Stimulated activated CD4-positive, alpha-beta T cell treated with anti-CD3 and anti-CD28 coated beads, TNF-alpha, amount 100 ng/mL, for 1 hour (primary cell): ENCODE measurements at places on chromosomes 3 and 15.

- no peak for DNase-seq
These were observed 273.2 kb upstream of the GADL1 start for GRCh38 chr3:31167666-31168065.

DNA sequence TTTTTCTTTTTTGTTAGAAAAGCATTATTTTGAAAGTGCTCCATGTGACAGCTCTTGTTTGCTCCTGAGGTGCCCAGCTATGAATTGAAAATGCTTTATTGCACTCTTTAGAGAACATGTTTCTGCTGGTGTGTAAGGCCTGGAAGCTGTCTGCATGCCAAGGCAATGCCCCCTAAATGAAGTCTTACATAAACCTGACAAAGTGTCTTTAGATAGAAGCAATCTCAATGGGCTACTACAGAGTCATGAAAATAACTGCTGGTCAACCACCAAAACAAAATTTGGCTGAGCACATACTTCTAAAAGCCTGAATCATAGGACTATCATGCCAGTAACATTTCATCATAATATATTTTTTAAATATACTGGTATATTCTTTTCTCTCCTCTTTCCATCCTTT, 178.7 kb downstream of the THRB start:
- DNase-seq: no peak

DNA sequence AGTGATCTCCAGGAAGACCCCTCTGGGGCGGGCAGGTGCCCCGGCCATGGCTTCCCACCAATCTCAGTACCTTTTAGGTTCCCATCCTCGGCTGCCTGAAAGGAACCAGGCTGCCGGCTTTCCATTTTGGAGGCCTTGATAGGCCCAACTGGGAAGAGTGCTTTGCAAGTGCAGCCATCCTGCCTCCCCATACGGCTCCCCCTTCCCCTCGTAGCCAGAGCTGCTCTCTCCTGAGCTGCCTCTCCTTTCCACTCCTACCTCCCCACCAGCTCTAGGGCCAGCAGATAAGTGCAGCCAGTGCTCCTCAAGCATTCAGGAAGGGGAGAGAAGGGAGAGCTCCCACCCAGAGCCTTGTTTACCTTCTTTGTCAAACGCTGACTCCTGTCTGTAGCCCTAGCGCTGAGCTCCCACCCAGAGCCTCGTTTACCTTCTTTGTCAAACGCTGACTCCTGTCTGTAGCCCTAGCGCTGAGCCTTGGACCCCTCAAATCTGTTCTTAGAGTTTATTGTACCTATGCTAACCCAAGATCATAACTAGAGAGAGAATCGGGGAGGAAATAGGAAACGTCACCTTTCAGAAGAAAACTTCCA, 133.0 kb downstream of the LRRK1 start:
- no peak for DNase-seq

GRCh38 chr3:107297597-107297996, 79.6 kb upstream of the CCDC54 start:
- no peak for DNase-seq

DNA sequence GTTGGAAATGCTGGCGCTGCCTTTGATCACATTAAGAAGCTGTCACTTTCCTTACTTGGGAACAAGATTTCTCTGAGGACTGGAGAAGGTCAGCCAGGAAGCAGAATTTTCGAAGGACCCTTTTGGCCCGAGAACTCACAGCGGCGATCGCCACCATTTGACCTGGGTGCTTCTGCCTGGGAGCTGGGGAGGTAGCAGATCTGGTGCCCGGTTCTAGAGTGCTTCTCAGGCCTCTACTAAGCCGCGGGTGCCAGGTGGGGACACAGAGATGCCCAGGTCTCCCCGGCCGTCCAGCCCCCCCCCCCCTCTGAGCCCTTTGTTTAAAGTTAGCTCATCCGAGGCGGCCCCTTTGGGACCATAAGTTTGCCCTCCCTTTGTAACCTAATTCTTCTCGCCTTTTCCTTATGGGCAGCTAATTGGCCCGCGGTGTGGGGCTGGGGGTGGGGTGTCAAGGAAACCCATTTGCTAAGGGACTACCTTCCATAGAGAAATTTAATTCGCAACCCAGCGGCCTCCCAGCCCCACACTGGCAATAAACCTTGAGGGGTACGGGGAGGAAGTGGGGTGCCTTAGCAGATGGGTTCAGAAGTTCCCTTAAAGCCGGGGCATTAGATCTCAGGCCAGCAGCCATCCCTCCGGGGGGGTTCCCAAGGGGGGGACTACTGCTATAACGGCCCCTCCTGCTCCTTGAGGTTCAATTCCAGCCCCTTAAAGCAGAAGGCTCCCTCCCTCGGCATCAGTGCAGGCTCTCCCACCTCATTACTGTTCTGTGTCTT, 1.9 kb downstream of the GATA2 start:
- no peak for DNase-seq

GRCh38 chr15:86837294-86838061, 757.8 kb downstream of the AGBL1 start:
- DNase-seq: no peak

DNA sequence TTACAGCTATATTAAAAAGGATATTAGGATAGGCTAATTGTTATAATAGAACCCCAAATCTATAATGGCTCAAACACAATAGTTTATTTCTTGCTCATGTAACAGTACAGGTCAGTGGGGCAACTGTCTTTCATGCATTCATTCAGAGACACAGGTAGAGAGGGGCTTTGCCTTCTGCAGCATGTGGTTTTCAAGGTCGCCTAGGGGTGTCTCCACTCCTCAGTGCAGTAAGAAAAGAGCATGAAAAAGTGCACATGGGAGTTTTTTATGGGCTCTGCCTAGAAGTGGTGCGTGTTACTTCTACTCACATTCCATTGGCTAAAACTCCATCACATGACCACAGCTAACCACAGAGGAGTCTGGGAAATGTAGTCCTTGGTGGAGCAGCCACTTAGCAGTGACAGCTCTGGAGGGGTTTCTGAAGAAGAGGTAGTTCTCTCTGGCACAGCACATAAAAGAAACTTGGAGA, 1.8 kb downstream of the ZBTB38 start:
- peak; percentile 33 for DNase-seq

GRCh38 chr3:79366414-79366813, 401.4 kb downstream of the ROBO1 start:
- DNase-seq: no peak

DNA sequence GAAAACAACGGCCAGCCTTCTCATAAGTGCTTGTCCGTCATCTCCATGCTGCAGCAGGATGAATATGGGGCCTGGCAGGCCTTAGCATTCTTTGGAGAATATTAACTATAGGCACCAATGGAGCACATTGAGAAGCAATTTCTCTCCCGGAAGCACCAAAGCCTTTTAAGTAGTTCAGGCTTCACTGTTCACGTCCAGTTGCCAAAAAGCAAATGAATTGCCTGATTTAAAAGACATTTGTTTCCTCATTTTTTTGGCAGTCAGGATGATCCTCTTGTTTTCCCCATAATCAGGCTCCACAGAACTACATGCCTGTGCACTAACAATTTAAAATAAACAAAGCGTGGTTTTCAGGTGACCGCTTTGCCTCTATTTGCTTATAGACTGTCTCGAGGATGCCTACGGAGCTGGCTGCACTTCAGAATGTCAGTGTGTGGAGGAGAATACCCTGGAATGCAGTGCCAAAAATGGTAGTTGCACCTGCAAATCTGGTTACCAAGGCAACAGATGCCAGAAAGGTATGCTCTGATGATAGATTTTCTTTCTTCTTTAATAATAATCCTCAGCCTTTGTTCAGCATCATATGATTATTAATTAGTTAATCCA, 725.2 kb upstream of the GOLIM4 start:
- DNase-seq: no peak

DNA sequence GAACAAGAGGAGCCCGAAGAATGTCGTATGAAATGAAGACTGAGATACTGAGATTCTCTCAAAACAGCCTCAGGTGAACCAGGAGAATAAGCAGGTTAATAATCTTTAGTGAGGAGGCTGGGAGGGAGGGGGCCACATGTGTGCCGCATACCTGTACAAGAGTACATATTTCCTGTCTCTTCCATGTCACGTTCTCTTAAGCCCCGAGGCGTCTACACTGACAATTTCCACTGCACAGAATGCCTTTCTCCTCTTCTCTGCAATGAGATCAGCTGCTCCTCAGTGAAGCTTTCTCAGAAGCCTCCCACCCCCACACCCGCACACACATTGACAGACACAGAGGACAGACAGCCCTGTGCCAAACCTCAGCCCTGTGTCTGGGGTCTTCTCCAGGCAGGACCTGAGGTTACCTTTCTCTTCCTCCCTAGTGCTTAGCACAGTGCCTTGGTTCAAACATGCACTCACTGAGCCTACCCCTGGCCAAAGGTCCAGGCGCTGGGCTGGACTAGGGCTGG, 55.4 kb downstream of the PDZRN3 start:
- DNase-seq: no peak

GRCh38 chr15:83809345-83809744, 155.4 kb downstream of the ADAMTSL3 start:
- DNase-seq: no peak

DNA sequence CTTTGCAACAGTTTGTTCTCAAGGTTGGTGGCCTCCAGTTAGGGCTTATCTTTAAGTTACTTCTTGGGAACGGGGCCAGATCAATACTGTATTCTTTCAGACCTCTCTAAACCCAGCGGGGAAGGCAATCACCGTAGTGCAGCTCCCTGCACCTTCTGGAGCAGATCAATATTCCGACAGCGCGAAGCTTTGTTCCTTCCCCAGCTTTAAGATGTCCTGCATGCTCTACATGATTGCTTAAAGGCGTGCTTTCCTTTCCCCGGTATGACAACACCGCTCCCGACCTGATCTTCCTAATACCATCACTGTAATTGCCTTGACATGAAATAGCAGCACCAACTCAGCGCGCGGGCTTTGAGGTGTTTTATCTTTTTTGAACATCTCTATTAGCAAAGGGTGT, 755.2 kb downstream of the NR2F2 start:
- DNase-seq: no peak

DNA sequence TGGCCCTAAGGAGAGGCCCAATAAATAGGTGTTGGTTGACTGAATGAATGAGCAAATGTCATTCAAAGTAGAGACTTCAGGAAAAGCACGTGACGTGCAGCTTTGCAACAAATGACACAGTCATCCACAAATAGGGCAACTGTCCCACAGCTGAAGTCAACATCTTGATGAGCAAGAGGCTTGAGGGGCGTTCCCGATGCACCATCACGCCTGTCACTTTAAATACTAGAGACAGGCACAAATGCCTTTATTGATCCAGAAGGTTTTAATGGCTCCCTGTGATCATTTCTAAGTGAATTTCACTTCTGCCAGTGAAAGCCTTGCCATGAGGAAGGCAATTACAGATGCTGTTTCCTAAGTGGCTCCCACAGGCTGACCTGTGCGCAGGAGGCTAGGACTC, 43.6 kb downstream of the ABTB1 start:
- no peak for DNase-seq

- no peak for DNase-seq
These were observed 365.2 kb downstream of the MFSD1 start for GRCh38 chr3:159166899-159167586.

DNA sequence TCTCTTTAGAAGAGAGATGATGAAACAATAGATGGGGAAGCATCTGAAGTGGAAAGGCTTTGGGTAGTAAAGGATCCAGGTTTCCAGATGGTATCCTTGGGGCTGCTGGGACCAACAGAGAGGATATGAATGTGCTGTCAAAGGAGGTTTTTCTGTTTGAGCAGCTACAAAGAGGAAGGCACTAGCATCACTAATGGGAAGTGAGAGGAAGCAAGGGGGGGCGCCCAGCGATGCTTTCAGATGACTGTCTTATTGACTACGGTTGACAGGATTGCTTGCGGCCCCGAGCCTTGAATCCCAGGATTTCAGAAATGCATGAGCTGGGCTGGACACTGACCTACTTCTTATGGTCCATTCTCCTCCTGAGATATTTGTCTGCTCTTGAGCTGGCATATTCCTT, 103.8 kb upstream of the GALNT15 start:
- no peak for DNase-seq

- DNase-seq: no peak
These were observed 398.1 kb downstream of the NR2F2 start for GRCh38 chr15:96728591-96728990.

- DNase-seq: no peak
These were observed 841 bp downstream of the EIF3J start for GRCh38 chr15:44537735-44538240.

DNA sequence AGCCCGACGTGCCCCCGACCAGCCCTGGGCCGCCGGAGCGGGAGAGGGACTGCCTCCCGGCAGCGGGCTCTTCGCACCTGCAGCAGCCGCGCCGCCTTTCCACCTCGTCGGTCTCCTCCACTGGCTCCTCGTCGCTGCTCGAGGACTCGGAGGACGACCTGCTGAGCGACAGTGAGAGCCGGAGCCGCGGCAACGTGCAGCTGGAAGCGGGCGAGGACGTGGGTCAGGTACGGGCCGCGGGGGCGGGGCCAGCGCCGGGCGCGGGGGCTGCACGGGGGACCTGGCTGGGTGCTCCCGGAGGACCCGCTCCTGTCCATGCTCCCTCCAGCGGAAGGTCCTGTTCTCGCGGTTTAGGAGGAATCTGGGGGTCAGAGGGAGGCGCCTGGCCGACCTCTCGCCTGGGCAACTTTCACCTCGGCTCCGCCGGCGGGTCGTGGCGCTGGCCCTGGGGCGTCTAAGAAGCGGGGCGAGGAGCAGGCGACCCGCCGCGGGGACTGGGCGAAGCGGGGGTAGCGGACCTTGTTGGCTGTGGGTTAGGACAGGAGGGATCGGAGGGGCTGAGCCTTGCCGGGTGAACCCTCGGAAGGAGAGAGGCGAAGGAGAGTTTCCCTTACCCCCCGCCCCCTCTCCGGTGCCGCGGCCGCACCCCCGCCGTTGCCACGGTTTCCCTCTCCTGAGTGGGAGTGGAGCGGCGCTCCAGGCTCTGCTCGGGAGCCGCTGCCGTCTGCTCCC, 682 bp downstream of the ITPKA start:
- DNase-seq: no peak

GRCh38 chr15:39083213-39083612, 497.7 kb upstream of the THBS1 start:
- no peak for DNase-seq

- DNase-seq: no peak
These were observed 1.1 kb downstream of the HEG1 start for GRCh38 chr3:125054449-125055329.

DNA sequence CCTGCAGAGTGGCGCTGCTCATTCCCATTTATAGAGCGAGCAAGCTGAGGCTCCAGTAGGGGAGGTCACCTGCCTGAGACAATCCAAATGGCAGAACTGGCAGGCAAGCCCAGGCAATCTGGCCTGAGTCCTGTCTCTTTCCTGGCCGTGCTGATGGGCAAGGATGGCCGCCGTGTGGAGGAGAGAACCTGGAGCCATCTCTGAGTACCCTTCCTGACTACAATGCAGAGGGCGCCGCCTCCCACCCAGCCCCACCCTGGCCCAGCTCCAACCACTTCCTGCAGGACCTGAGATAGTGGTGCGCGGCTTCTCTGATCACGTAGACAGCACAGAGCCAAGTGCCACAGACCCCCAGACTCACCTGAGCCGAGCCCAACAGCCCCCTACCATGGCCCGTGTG, 7.0 kb downstream of the TLR9 start:
- no peak for DNase-seq
